ENCODE measurements at places on chromosomes 5 and 9. TPM values are rescaled to one million over a fixed set of nuclear protein-coding genes. Genes with fewer than 3 reads are reported as not detected.

ABO gene
- 0.49 TPM for total RNA-seq

LCN15 gene
- total RNA-seq, result not detected

C5orf22 gene
- 16.8 TPM for total RNA-seq

NR5A1 gene
- 0.29 TPM for total RNA-seq

LPAR1 gene
- 0.47 TPM for total RNA-seq

FRMD3 gene
- 0.58 TPM for total RNA-seq

SLC25A2 gene
- total RNA-seq, result 2.0 TPM

PCDHB3 gene
- total RNA-seq, result not detected

SLC25A48 gene
- total RNA-seq, result not detected

SLC22A4 gene
- total RNA-seq, result not detected

SOWAHA gene
- not detected for total RNA-seq

PTGER4 gene
- total RNA-seq, result 57.3 TPM

NKD2 gene
- total RNA-seq, result not detected

TENT4A gene
- 55.5 TPM for total RNA-seq

GPX3 gene
- total RNA-seq, result not detected

OTULINL gene
- 32.6 TPM for total RNA-seq

FAM81B gene
- not detected for total RNA-seq

QSOX2 gene
- 18.4 TPM for total RNA-seq

ANXA2R gene
- 50.3 TPM for total RNA-seq

PRSS3 gene
- not detected for total RNA-seq

SMC2 gene
- 6.0 TPM for total RNA-seq

ZNF354B gene
- total RNA-seq, result 32.5 TPM

PCA3 gene
- total RNA-seq, result not detected

CCDC183 gene
- total RNA-seq, result 1.9 TPM

OLFM1 gene
- not detected for total RNA-seq

APBA1 gene
- 1.2 TPM for total RNA-seq

SLC6A3 gene
- not detected for total RNA-seq

PCDHAC2 gene
- total RNA-seq, result not detected

C7 gene
- total RNA-seq, result 2.9 TPM

DAB2 gene
- total RNA-seq, result 0.84 TPM

OLFML2A gene
- total RNA-seq, result not detected

ADGRD2 gene
- not detected for total RNA-seq

ACOT12 gene
- total RNA-seq, result not detected

PDE8B gene
- not detected for total RNA-seq

LECT2 gene
- total RNA-seq, result not detected

ELAVL2 gene
- not detected for total RNA-seq

SPAG8 gene
- 6.3 TPM for total RNA-seq

CCDC192 gene
- total RNA-seq, result not detected

ELP1 gene
- total RNA-seq, result 34.5 TPM

EMB gene
- 163 TPM for total RNA-seq

SPINK13 gene
- total RNA-seq, result not detected

PCDH12 gene
- total RNA-seq, result not detected

CD14 gene
- 1.1 TPM for total RNA-seq

All from T-cell (primary cell).